Bronchial epithelial cell (primary cell): ENCODE measurements at places on chromosomes 2 and 18. TPM values are rescaled to one million over a fixed set of nuclear protein-coding genes. Genes with fewer than 3 reads are reported as not detected.

GRCh38 chr2:63840785-63841253 lies 877 bp upstream of the UGP2 start:
- DNase-seq, result peak; percentile 92

LIMS3 gene
- 1.3 TPM in 1 of 2 replicates, not detected in the other for total RNA-seq

SERPINB10 gene
- under 0.01 and 0.79 TPM in 2 replicates for total RNA-seq

- peak; percentile 58 for DNase-seq
Observed at GRCh38 chr2:206482123-206482522, 38.8 kb downstream of the ADAM23 start.

FSHR gene
- not detected in 2 replicates for total RNA-seq

DNA sequence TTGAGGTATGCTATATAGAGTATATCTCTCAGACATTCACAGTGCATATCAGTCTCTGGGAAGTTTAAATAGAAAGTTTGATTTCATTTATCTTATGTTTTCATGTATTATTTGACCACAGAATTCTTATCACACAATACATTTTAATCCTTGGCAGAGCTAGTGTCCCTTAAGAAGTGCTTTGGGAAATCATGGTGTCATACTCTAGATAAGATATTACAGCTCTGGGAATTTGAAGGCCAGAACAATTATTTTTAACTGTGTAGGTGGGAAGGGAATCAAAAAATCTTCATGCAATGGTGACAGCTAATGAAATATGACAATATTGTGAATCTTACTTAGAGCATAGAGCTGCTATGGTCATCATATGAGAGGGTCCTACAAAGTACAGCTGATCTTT lies 451.3 kb upstream of the FAM98A start:
- no peak for DNase-seq

DNA sequence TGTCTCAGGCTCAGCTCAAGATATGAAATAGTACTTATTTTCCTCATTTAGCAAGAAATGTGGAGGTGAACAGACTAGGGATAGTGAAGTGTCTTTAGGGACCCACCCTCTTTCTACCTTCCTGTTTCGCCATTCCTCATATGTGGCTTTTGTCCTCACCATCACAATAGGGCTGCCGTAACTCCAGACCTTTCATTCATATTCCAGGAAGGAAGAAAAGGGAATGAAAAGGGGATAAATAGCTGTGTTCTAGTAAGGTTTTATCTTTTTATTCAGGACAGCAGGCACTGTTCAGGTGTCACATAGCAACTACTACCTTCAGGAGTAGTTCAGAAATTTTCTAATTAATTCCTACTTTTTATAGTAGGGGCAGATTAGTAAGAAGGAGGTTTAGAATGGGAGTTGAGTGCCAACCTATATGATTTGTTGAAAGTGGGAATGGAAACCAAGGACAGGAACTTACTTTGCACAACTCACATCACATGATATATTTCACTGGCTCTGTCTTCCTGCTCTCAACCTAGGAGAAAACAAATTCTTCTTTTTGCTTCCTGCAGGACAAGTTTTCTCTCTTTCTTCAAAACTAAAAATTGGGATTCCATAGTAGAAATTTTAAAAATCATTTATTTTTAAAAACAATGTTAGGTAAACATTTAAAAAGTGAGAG lies 36.0 kb upstream of the HDAC4 start:
- no peak for DNase-seq

ST8SIA3 gene
- total RNA-seq, result not detected in 2 replicates

DNA sequence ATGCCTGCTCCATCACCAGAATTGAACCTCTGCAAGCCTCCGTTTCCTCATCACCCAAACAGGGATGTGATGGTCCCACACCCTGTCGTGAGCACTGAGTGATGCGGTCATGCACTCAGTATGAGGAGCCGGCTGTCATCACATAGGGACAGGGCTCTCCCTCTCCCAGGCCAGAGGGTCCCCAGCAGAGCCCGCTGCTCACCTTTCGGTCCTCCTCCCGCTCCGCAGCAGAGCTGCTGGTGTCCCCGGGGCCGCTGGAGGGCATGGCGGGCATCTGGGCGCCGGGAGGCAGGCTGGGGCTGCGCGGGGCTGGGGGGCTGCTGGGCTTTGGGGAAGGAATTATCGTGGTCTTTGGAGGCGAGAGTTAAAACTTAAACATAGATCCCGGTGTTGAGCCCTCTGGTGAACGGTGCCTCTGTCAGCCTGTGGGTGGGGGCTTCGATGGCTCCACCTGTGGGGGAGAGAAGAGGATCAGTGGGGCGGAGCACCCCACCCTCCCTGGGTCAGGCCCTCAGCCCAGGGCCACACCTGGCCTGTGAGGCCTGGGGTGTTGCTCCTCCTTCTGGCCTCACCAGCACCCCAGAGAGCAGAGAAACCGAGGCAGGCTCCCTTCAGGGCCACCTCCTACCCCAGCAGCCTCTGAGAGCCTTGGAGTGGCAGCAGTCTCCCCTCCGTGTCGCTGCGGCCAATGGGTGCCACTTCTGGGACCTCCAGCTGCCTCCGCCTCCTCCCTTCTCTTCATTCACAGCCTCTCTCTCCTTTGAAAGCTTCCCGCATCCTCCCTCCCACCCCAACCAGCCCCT lies 27.8 kb downstream of the DNMT3A start:
- no peak for DNase-seq

- peak; percentile 35 for DNase-seq
Observed at GRCh38 chr18:37537868-37538525, 27.6 kb downstream of the CELF4 start.

CGREF1 gene
- total RNA-seq, result 0.26 and 0.53 TPM in 2 replicates

DNA sequence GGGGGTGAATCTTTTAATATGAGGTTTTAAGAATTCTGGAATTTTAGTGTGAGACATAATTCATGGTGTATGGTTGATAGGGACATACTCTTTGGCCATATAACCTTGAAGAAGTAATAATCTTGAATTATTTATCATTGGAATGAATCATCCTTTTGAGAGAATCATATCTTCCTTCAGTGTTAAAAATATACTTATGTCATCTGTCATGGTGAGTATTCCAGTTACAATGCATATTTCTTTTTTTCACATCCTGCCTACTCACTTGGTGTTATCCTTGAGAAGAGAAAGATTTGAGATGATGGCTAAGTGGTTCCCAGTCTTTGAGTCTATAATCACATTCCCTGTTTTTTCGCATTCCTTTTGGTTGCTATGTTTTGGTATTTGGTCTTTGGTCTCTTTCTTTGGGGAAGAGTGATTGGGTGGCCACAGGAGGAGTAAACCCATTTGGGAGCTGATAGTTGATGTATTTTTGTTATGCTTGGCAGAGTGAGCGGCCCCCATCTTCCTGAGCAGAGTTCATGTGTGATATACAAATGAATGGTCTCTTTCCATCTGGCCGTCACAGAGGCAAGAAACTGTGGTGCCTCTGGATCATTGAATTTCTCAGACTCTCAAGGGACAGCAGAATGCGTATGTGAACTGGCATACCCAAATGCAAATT lies 21.6 kb downstream of the ASAP2 start:
- DNase-seq, result peak; percentile 59

DNA sequence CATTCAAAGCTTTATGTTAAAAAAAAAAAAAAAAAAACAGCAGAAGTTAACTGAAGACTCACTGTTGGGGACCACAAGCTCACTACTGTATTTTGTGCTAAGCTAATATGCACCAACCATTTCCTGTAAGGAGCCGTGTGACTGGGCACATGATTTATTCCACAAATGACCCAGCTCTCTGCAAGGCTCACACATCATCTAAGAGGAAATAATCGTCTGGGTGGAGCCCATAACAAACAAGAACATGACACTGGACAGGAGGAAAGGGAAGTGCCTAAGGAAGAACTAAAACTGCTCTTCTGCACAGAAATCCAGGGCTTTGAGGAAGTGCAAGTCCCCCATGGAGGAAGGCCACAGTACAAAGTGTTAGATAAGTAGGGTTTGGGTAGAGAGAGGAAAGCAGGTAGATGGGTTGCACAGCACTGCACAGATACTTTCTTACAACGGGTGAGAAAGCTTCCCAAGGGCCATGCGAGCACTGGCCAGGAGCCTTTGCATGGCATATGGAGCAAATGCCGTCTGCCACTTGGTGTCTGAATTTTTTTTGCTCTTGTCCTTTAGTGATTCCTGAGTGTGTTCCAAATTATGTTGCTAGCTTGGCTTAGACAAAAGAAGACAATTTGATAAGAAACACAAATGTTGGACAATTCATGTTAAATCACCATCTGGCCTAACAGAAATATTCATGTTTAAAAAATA lies 24.4 kb downstream of the NFE2L2 start:
- DNase-seq, result no peak

ZNF512 gene
- total RNA-seq, result 6.4 and 7.4 TPM in 2 replicates

MOGAT1 gene
- total RNA-seq, result not detected in 2 replicates

WDR7 gene
- 14.5 and 19.5 TPM in 2 replicates for total RNA-seq

OTOS gene
- total RNA-seq, result not detected in 2 replicates
